Hematopoietic multipotent progenitor cell (in vitro differentiated cells): ENCODE measurements at places on chromosomes 3 and 15.
A peak's percentile ranks its signal among the peaks of the same experiment; 100 is the strongest.

- no peak for DNase-seq
These were observed 5.9 kb downstream of the SOX2 start for GRCh38 chr3:181717549-181718171.

GRCh38 chr3:17865631-17866030 is 123.2 kb upstream of the TBC1D5 start:
- no peak for DNase-seq

DNA sequence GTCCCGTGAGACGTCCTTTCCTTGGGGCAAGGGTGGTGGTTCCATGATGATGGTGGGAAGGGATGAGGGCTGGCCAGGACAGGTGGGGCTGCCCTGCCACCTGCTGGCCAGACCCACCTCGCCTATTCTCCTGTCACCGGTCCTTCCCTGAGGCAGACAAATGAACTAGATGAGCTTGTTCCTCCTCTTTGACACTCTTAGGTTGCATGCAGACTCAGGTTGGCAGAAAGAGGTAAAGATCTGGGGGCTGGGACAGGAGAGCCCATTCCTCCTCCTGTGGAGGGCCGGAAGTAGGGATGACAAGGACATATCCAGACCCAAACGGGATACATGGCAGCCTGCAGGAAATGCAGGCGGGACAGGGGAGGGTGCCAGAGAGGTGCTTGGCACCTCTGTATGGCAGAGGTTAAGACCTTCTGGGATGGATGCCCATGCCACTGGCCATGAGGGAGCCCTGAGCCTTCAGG is 38.6 kb downstream of the ACSBG1 start:
- DNase-seq, result peak; percentile 56

GRCh38 chr3:18758047-18758704 is 333.0 kb upstream of the SATB1 start:
- peak; percentile 59 for DNase-seq

DNA sequence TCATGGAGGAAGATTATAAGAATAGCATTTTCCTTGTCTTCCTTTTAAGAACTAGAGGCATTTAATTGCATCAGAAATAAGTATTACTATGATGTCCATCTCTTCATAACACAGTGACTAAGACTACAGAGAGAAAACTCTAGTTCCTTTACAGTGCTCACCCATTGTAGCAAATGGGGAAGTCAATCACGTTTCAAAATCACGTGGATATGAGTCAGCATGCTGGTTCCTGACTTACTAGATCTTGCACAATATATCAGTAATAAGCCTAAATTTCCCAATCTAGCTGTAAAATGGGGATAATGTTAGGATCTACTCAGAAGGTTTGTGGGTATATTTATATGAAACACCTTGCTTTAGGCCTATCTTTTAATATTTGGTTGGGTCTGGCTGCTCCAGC is 254.8 kb upstream of the EOMES start:
- DNase-seq, result peak; percentile 33

GRCh38 chr3:168025076-168025475 is 70.6 kb downstream of the GOLIM4 start:
- DNase-seq, result no peak

DNA sequence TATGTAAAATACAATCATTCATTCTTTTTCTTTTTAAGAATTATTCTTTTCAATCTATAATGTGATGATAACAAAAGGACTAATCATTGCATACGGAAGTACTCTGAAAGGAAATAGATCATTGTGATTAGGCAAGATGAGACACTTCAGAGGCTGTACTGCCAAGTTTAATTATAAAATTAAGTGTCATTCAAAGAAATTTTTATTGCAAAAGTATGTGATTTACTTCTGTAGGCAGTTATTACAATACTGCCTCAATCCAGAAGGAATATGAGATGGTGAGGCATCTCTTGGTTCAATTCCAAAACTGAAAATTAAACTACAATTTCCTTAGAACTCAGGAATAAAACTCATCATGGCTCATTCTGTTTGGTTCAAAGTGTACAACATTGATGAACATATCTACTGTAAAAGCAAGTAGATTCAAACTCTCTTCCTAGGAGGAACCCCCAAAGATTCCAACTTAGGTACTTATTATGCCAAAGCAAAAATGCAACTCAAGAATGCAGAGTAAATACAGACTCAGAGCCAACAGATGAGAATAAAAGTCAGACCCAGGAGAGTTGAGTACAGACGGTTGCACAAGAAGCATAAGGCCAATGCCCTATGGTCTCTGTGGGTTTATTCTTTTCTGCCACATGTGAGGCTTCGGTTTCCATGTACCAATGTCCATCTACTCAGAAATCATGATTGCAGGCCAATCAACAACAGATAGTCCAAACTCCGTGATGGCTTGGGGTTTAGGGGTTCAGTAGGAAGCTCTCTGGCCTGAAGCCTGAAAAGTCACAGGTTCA is 118.5 kb upstream of the WNT5A start:
- no peak for DNase-seq

GRCh38 chr15:73752806-73753193 is 351 bp downstream of the INSYN1 start:
- DNase-seq, result peak; percentile 12

GRCh38 chr15:94256511-94256910 is 25.1 kb downstream of the MCTP2 start:
- DNase-seq, result no peak

- peak; percentile 79 for DNase-seq
These were observed 56.0 kb downstream of the ZMAT3 start for GRCh38 chr3:179015551-179016020.

DNA sequence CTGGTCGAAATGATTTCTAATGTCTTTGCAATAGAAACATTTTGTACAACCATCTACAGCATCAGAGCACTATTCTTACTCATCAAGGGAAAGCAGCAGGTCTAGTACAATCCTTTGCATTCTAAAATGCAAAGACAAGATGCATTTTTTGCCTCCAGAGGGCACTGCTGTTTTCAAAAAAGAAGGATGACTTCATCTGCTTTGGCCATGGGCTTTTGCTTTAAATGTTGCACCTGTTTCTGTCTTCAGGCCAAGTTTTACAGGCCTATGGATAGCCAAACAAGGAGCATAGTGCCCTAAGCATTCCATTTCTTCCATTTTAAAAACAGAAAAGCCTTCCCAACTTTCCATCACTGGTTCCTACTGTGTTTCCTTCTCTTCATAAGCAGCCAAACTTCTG is 3.4 kb downstream of the PARP9 start:
- peak; percentile 71 for DNase-seq

DNA sequence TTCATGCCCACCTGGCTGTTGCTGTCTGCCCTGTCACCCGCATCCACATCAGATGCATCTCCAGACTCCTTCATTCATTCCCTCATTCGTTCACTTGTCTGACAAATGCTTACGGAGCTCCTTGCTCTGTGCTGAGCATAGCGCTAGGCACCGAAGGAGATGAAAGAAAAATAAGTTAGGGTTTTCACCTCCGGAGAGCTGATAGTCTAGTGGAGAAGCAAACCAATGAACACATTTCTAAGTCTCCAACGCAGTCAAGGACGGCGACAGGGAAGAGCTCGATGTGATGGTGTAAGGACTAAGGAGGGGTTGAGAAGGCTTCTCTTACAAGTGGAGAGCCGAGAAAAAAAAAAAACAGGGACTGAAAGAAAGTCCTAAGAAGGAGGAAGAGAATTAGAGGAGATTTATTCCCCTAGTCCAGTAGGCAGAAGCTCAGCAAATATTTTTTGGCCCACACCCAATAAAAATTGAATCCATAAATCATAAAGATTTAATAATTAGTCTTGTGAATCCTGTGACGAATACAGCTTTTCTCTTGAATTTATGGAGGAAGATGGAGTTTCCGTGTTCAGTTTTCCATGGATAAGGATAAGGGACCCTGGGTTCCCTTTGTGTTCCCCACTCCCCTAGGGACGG is 127.2 kb upstream of the DLG1 start:
- no peak for DNase-seq

DNA sequence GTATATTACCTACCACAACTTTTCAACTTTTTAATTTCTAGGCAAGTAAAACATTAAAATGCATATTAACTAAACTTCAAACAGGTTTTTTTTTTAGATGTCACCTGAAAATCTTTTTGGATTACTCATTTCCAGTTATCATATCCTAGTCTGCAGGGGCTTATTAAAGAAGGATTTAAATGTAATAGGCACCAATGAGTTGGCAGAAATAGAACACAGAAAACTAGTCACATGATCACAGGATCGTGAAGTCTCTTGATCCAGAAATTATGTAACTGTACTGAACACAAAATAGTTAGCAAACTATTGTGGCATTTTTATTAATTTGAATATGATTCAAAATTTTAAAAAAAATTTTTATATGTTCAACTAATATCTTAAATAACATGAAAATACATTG is 654.4 kb upstream of the NAALADL2 start:
- no peak for DNase-seq
